ENCODE measurements at places on chromosomes 6 and 20.

DNA sequence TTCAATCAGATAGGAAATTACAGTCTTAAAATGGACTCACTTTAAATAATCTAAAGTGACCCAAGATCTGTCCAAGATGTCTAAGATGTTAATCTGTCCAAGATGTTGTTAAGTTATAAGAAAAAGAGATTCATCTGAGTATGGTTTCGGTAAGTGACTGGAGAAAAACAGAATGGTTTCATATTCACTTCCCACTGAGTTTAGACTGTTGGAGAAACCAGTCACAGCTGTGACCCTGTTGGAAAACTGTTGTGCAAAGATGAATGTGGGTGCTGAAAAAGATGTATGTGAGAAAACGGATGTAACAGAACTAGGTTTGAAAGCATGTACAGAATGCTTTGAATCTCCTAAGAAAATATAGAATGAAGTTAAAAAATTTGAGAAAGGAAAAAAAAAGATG lies 325.9 kb downstream of the COL12A1 start:
- no peak for DNase-seq

DNA sequence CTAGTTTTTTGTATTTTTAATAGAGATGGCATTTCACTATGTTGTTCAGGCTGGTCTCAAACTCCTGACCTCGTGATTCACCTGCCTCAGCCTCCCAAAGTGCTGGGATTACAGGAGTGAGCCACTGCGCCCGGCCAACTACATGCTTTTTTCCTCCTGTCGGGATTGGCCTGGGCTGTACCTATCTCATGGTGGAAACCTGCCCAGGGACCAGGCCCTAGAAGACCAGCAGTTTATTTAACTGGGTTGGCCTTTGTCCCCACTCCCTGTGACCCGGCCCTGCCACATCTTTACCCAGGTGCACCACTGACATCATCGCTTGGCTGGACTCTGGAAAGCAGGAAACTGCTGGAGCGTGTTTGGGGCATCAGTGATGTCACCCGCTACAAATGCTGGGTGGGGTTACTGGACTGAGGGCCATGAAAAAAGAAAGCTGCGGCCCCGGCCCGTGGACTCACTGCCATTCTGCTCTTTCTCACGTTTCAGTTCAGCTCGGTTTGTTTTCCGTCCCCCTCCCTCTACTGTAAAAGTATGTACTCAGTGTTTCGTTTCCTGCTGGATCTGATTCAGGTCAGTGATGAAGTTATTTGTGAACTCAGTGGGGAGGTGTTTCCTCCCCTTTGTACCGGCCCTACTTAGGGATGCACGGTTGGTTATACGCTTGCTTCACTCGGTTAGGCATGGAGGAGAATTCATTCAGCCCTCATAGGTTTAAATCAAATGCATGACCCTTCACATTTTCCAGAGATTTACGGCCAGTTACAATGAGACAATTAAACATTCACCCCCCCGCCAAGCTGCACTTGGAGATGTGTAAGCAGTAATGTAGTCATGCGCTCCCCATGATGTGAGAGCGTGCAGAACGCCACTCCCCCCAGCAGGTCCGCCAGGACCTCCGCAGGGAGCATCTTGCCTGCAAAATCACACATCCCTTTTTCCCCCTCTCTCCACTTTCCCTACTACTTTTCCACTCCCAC lies 179.3 kb downstream of the MTHFD1L start:
- DNase-seq = peak; percentile 89

DNA sequence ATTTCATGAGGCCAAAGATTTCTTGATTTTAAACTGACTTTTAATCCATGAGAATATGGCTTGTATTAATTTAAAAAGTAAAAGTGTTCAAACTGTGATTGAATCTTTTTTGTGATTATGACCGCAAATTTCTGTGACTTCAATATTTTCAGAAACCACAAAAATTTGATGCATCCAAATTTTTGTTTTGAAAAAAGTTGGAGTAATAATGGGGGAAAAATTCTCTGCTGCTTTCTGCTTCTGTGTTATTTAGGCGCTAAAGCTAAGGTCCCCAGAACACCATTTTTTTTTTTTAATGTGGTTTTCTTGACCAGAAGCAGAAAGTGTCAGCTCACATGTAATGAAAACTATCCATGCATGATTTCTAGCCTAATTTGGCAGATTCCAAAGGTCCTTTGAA lies 65.3 kb downstream of the GRIK2 start:
- DNase-seq = no peak

GRCh38 chr6:83488861-83489260 lies 23.5 kb upstream of the PRSS35 start:
- no peak for DNase-seq

GRCh38 chr6:149231778-149232177 lies 85.7 kb upstream of the TAB2 start:
- DNase-seq = no peak

DNA sequence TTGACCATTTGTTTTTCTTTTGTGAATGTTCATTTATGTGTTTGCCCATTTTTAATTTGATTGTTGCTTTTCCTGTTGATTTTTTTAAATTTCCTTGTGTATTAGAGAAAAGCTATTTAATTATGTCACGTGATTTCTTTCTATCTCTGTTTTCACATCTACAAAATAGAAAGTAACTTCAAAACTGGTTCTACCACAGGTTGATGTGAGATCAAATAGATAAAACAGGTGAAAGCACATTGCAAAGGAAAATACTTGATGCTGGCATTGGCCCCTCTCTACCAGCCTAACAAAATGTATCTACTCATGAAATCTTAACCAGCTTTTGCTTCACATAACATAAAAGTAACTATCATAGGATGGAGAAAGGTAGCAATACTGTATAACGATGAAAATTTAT lies 129.2 kb downstream of the TMEM242 start:
- no peak for DNase-seq

DNA sequence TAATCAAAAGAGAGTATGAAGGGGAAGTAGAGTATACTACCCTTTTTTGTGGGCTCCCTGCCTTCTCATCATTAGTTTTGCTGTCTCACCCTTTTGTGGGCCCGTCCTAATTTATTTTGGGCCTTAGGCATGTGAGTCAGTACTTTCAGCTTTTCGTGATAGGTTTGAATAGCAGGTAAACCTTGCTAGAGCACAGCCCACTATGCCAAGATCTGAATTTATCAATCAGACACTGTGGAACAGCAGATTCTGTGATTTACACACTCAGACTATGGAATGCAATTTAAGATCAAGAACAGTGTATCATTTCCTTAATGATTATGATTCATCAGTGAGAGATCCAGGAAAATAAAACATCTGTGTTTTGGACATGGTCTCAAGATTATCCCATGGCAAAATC lies 1117.1 kb downstream of the KHDRBS2 start:
- DNase-seq = no peak

DNA sequence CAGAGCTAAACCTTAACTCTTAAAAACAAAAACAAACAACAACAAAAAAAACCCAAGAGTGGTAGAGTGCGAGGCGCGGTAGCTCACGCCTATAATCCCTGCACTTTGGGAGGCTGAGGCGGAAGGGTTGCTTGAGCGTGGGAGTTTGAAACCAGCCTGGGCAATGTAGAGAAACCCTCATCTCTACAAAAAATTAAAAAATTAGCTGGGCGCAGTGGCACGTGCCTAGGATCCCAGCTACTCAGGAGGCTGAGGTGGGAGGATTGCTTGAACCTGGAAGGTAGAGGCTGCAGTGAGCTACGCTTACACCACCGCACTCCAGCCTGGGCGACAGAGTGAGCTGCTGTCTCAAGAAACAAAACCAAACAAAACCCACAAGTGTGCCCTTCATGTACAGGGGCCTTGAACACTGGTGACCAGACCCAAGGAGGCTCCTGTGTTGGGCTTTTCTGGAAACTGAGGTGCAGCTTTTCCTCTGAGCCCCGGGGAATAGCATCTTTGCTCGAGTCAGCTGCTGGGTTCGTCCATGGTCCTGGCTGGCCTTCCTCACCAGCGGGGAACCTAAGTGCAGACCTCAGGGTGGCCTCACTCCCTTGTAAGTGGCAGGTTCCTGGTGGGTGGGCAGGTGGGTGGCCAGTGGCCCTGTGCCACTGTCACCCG lies 39.9 kb downstream of the PYGB start:
- DNase-seq = no peak

DNA sequence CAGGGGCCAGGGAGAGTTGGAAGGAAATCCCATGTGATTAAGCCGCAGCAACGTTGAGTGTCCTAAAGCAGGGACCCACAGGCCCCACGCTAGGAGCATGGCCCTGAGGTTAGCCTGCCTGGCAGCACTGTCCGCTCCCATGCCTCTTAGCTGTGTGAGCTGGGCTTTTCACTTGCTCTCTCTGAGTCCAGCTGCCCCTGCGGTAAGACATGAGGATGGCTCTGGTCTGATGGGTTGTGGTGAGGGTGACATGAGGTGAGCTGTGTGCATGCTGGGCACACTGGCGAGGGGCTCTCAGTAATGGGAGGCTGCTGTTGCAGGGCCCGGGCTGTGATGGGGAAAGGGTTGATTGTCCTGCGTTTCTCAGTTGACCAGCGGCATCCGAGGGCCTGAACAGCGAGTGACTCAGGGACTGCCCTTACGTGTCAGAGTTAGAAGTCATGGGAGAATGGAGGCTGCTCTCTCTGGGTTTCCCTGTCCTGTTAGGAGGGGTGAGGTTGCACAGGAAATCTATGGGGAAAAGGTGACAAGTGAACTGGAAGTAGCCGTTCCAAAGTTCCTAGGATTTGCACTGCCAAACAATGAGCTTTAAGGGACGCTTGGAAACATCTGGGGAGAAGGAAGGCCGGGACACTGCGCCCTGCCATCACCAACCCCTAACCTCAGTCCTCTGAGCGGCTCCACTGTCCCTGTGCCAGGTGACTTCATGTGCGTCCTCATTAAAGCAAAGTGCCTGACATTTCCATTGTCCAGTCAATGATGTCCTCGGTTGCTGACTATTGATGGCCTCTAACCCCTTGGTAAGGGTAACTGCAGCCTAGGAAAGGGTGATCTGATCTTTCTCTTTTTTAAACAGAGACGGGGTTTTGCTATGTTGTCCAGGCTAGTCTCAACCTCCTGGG lies 51.3 kb downstream of the ADNP start:
- DNase-seq = no peak

DNA sequence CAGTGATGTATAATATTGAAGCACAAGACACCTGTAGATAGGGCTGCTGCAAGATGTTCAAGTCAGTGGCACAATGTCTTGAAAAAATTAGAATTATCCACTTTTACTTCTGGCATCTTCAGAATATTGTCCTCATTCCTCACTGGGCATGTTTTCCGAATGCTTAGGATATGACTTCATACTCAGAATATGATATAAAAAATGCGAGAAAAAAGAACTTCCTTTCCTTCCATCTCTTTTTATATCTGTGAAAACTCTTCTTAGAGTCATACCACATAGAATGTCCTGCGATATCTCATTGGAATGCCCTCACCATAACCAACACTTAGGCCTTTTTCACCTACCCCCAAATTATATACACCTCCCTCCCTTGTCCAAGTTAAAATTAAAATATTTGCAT lies 4.6 kb downstream of the MAS1L start:
- DNase-seq = no peak

DNA sequence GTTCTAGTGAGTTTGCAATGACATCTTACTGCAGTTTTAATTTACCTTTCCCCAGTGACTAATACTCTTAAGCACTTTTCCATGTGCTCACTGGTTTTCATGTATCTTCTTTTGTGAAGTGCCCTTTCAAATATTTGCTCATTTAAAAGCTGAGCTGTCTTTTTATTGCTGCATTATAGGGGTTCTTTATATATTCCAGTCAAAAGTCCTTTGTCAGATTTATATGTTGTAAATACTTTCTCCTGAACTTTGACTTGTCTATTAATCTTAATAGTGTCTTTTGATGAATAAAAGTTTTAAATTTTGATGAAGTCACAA lies 50.2 kb upstream of the ELOVL5 start:
- no peak for DNase-seq

DNA sequence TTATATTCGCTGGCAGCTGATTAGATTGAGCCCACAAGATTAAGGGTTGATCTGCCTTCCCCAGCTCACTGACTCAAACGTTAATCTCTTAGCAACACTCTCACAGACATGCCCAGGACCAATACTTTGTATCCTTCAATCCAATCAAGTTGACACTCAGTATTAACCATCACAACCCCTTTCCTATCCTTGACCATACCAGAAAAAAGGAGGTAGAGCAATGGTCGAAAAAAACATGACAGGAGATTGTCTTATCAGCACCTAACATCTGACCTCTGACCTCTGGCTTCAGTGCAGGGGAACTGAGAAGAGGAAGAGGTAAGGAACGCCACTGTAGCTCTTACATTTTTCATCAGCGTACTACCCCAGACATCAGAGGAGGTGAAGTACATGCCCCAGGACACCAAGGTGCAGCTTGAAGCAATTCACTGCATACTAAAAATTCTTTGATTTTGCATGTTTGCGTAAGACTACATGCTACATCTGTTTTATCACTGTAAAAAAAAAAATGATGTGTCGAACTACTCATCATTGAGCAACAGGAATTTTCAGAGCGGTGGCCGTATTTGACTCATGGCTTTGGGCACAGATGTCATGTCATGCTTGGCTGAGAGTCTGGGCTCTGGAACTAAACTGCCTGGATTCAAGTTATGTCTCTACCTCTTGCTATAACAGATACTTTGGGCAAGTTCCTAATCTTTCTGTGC lies 188.0 kb upstream of the TAB2 start:
- no peak for DNase-seq

GRCh38 chr20:45509091-45509490 lies 6.3 kb downstream of the SPINT3 start:
- no peak for DNase-seq
